ENCODE measurements at places on chromosomes 7 and 10.

GRCh38 chr10:49176310-49177268 is 11.6 kb downstream of the TMEM273 start:
- no peak for DNase-seq

- DNase-seq: no peak
Measured at GRCh38 chr10:127081851-127082345, 114.5 kb downstream of the INSYN2A start.

DNA sequence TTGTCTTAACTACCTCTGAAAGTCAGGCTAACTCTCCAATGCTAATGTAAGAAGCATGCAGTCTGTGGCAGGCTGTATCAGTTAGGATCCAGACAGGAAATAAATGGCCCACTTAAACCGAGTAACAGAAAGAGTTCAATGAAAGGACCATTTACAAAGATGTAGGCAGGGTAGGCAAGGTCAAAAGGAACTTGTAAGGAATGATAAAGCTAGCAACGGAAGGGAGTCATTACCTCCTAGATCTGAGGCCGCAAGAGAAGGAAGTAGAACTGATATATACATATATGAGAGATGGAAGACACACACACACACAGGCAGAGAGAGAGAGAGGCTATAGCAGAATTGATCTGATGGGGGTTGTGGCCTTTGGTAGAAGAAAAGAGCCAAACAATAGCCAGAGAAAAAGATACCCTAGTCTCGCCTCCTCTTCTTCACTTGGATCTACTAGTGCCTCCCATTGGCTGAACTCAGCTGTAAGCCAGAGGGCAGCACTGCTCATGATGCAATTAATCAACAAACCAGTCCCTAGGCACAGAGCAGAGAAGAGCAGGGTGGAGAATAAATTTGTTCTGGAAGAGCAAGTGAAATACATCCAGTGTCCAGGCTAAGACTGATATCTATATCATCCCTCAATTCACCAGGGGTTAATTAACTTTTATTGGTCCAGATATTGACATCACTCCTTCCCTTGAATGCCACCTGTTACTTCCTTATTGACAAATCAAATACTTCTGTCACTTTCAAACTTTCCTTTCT is 91.2 kb downstream of the LSMEM1 start:
- no peak for DNase-seq

- no peak for DNase-seq
Measured at GRCh38 chr7:46993396-46993795, 588.5 kb downstream of the TNS3 start.

DNA sequence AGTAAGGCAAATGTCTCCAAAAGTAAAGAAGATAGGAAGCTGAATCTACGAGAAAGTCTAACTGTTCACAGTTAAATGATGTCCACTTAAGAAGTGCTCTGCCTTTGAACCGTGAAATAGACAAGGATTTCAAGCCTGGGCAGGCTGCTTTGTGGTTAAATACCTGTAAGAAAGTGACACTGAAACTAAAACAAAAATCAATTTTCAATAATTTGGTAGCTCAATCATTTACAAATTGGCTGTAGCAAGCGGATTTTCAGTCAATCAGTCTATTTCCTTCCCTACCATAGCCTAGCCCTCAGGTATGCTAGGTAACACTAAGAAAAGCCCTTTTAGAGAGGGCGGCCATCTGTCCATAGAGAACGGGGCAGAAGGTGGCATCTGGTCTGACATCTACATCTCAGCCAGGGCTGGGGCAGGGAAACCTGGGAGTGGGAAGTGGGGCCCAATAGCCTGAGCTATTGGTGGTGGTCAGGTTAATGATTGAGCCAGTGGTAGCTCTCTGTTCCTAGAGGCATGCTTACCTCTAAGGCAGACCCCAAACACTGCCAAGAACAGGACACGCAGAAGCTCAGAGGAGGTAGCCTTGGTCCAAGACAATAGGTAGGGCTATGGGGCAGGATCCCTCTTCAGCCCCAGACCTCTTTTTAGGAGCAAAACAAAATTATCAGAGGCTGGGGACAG is 223.2 kb downstream of the CCSER2 start:
- no peak for DNase-seq

DNA sequence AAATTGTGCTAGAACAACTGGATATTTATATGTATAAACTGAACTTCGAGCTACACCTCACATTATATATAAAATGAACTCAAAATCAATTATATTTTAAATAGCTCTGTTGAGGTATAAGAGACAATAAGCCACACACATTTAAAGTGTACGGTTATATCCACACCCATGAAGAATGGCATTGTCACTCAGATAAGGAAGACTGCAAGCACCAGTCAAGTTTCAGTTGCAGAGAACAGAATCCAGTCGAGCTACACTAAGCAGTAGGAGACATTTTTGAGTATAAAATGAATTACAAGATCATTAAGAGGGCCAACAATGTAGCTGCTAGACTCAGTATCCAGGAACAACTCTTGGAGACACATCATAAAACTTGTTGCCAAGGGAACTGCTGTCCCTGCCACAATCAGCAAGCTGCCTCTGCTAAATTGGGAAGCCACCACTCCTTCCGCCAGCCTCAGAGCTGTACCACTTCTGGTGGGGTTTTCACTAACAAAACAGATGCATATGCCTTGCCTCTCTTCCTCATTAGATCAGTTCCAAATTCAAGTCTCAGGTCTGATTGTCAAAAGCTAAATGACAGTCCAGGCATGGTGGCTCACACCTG is 19.6 kb upstream of the GPNMB start:
- no peak for DNase-seq

GRCh38 chr10:126948355-126949160 is 43.3 kb downstream of the DOCK1 start:
- DNase-seq: no peak

GRCh38 chr10:61774031-61774430 is 111.3 kb downstream of the CABCOCO1 start:
- no peak for DNase-seq

GRCh38 chr10:93807371-93807770 is 49.6 kb downstream of the LGI1 start:
- no peak for DNase-seq

DNA sequence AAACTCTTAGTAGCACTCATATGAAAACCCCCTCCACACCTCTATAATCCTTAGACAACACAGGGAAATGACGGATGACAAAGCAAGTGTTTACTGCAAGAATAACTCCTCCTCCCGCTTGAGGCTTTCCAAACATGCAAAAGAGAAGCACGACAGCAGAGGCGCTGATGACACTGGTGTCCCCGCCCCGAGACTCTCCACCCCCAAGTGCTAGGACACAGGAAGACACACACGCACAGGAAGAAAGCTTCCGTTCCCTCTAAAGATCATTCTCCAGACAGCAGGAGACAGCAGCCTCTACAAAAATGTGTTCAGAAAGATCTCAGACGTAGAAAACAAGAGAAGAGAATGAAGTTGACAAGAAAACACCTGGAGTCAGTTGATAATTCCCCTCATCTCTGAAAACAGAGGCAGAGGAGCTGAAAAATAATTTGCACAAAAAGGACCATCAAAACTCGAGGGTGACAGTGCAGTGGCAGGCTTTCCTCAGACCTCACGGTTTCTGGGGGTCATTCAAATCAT is 90.2 kb downstream of the DLG5 start:
- no peak for DNase-seq

DNA sequence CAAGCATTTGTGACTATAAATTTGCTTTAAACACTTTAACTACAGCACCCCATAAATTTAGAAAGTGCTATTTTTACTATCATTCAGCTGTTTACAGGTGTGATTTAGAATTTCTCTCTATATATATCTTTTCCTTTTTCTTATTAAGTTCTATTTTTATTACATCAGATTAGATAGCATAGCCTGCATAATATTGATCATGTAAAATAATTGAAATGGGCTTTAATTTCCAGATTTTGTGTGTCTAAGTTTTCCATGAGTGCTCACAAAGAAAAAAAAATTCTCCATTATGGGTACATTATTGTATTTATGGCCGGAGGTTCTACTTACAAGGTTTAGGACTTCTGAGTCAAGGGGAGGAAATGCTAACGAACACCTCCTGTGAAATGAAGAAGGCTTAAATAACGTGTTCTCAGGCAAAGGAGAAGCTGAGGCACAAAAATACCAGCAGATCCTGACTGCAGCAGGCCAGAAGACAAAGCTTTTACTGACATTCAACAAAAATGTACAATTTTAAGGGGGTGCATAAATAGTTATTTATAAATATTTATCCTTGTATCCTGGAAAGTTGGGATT is 114.2 kb downstream of the RNF133 start:
- DNase-seq: no peak
